ENCODE measurements at places on chromosomes 12 and 14. TPM values are rescaled to one million over a fixed set of nuclear protein-coding genes. Genes with fewer than 3 reads are reported as not detected.

The GPRC5D gene
- total RNA-seq: not detected

The TULP3 gene
- total RNA-seq: 38.2 TPM

The POTEG gene
- total RNA-seq: not detected

The TROAP gene
- total RNA-seq: 12.0 TPM

The OAS1 gene
- total RNA-seq: 18.1 TPM

The HRK gene
- 0.12 TPM for total RNA-seq

The HHIPL1 gene
- not detected for total RNA-seq

The OVCH1 gene
- total RNA-seq: not detected

The LTB4R2 gene
- 0.98 TPM for total RNA-seq

The DDIT3 gene
- total RNA-seq: 19.6 TPM

The ITGA7 gene
- 10.7 TPM for total RNA-seq

The BHLHE41 gene
- total RNA-seq: 70.0 TPM

The IFT81 gene
- total RNA-seq: 21.1 TPM

The SLC8A3 gene
- total RNA-seq: not detected

The GRIN2B gene
- total RNA-seq: 1.5 TPM

The CELA1 gene
- total RNA-seq: not detected

The CCDC177 gene
- not detected for total RNA-seq

The DEPDC4 gene
- total RNA-seq: 2.0 TPM

The ARHGEF40 gene
- total RNA-seq: 35.9 TPM

The VTI1B gene
- 34.5 TPM for total RNA-seq

The PAPLN gene
- 21.2 TPM for total RNA-seq

The MSI1 gene
- 0.29 TPM for total RNA-seq

The SAMD15 gene
- total RNA-seq: 0.95 TPM

The MYH6 gene
- not detected for total RNA-seq

The PMEL gene
- 10.4 TPM for total RNA-seq

The ZFC3H1 gene
- 9.8 TPM for total RNA-seq

The TSPAN8 gene
- not detected for total RNA-seq

The ELK3 gene
- total RNA-seq: 2.0 TPM

The CDK17 gene
- total RNA-seq: 25.8 TPM

The KRT74 gene
- total RNA-seq: not detected
